Stimulated activated CD8-positive, alpha-beta memory T cell treated with anti-CD3 and anti-CD28 coated beads, Interleukin-4, amount 100 ng/mL, for 1 hour (primary cell): ENCODE measurements at places on chromosomes 7 and 10.

DNA sequence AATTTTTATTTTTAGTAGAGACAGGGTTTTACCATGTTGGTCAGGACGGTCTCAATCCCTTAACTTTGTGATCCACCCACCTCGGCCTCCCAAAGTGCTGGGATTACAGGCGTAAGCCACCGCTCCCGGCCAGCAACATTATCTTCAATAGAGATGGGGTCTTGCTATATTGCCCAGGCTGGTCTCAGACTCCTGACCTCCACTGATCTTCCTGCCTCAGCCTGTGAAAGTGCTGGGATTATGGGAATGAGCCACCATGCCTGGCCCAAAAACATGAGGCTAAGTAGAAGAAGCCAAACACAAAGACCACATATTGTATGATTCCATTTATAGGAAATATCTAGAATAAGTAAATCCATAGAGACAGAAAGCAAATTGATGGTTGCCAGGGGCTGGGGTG is 19.1 kb upstream of the CYTH3 start:
- DNase-seq = no peak

- no peak for DNase-seq
These were observed 29.6 kb downstream of the ANKRD16 start for GRCh38 chr10:5860066-5860465.

DNA sequence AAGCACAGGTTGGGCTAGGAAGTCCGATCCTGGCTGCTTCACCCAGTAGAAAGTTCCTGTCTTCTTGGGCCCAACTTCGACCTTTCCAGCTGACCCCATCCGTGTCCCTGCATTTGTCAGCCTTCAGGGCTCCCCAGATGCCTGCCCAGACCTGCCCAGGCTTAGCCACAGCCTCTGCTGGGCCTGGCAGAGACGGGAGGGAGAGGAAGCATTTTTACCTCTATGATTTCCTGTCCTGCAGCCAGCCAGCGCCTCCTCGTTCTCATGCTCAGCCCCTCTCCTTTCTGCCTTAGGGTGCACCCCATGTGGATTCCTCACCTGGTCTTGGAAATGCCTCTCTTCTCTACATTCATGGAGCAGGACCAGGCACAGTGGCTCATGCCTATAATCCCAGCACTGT is 3.7 kb downstream of the METTL27 start:
- DNase-seq = no peak

- DNase-seq = no peak
These were observed 36.6 kb downstream of the AP3M1 start for GRCh38 chr10:74114041-74114448.

DNA sequence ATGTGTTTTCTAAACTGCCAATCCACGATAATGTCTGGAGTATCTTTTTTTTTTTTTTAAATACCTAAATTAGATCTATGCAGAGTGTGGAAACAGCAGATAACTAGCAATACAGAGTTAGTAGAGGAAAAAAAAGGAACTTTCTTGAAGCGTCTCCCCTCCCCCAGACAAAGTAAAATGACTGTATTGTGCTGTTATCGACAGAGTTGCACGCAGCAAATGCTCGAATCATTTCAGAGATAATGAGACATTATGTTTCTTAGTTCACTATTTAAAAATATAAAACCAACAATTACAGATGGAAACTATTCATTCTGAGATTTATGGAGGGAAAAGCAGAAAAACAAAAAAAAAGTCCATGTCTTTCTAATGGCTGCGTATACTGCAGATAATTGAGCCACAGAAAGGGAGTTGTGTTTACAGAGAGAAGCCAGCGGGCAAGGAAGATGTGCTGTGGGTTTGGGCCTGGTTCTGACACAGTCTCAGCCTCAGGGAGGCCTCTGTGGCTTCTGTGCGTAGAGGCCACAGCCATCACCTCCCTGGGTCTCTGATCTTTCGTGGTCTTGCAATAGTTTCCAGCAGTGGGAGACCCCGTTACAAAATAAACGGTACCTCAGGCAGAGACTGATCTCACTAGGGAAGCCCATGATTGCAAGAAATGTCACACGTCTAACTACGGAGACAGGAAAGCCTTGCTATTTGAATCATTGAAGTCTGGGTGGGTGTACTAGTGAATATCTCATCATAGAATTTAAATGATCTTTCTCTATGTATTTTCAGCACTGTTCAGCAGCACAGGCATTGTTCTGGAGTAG is 19.1 kb upstream of the KLF6 start:
- no peak for DNase-seq

GRCh38 chr7:151891182-151891581 is 14.3 kb upstream of the PRKAG2 start:
- no peak for DNase-seq

DNA sequence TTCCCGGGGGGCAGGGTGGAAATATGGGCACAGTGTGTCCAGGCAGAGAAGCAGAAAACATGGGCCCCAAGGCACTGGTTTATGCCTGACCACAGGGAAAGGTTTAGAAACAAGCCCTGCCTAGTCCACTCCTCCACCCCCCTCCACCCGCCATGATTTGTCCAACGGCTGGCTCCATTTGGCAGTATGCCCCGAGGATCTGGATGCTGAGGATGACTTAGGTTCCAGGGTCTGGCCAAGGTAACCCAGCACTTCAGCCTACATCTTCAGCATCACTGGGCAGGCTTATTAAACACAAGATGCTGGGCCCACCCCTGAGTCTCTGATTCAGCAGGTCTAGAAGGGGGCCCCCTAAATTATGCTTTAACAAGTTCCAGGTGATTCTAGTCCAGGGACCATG is 121.9 kb downstream of the RALA start:
- DNase-seq = no peak

DNA sequence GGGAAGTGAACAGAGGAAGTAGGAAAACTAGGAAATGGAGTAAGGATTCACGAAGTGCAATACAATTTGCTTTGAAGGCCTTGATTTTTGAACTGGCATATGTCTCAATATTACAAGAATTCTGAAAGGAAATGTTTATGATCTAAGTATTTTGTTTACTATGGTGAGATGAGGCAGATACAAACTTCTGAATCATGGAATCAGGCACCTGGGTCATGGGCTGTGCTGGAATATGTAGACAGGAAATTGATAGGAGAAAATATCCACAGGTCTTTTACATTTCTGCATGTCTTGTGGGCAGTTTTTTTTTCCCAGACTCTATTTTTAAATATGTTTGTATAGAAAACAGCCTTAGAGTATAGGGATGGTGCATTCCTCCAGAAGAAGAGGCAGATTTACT is 117.1 kb downstream of the PPP1R3A start:
- no peak for DNase-seq

DNA sequence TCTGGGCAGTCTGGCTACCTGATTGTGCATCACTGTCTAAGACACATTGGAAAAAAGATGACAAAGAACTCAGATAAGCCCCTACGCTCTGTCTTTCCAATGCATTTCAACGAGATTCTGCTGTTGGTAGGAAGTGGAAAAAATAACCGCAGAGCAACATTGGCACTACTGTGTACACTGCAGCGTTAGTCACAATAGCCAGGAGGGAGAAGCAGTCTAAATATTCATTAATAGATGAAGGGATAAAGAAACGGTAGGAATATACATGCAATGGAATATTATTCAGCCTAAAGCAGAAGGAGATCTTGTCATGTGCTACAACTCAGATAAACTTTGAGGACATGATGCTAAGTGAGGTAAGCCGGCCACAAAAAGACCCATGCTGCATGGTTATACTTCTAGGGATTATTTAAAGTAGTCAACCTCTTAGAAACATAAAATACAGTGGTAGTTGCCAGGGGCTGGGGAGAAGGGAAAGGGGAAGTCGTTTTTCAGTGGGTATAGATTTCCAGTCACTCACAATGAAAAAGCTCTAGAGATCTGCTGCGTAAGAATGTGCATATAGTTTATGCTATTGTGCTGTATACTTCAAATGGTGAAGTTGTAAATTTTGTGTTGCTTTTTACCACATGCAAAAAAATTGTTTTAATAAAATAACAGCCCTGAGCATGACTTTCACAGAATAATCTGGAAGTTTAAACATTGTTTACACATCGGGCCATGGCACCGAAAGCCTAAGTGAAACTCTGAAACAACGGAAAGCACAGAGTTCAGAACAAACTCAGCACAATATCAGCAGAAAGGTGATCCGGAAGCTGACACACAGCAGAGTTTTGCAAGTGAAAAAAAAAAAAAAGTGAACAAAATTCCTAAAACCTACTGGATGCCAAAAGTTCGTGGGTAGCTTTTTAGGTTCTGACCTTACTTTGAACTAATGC is 40.1 kb downstream of the ELMO1 start:
- DNase-seq = no peak

GRCh38 chr7:140661124-140661523 is 11.6 kb upstream of the ADCK2 start:
- no peak for DNase-seq

DNA sequence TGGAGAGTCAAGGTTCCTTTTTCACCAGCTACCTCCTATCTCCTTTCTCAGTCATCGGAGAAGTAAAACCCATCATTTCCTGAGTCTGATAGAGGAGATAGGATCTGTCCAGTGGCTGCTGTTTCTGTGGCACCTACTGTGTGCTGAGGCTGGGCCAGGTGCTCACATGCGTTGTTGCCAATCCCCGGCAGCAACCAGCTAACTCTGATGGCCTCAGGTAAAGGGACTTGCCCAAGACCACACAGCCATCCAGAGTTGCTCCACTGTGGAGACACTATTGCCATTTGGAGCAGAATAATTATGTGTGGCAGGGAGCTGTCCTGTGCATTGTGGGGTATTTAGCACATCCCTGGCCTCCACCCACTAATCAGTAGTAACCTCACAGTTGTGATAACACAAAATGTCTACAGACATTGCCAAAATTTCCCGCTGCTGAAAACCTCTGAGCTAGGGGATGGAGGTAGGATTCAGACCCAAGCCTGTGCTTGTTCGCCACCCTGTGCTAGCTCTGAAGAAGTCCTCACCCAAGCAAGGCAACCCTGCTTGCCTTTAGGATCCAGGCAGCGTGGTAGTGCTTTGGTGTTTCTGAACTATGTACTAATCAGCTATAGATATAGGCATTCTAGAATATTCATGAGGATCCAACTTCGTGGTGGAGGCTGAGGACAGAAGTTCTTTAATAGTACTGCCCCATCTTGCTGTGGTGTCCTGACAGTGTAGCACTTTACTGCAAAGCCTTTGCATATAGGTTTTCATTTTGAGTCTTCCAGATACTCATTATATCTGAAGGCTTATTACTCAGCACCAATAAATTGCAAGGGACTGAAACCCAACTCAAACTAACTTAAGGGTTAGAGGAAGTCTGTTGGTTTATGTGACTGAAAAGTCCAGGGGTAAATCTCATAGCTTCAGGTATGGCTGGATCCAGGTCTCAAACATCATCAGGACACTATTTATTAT is 164.6 kb downstream of the GRK5 start:
- DNase-seq = no peak

GRCh38 chr7:40972426-40972825 is 730.5 kb downstream of the INHBA start:
- DNase-seq = no peak

- DNase-seq = no peak
These were observed 110.1 kb downstream of the SNX13 start for GRCh38 chr7:17830206-17830605.

DNA sequence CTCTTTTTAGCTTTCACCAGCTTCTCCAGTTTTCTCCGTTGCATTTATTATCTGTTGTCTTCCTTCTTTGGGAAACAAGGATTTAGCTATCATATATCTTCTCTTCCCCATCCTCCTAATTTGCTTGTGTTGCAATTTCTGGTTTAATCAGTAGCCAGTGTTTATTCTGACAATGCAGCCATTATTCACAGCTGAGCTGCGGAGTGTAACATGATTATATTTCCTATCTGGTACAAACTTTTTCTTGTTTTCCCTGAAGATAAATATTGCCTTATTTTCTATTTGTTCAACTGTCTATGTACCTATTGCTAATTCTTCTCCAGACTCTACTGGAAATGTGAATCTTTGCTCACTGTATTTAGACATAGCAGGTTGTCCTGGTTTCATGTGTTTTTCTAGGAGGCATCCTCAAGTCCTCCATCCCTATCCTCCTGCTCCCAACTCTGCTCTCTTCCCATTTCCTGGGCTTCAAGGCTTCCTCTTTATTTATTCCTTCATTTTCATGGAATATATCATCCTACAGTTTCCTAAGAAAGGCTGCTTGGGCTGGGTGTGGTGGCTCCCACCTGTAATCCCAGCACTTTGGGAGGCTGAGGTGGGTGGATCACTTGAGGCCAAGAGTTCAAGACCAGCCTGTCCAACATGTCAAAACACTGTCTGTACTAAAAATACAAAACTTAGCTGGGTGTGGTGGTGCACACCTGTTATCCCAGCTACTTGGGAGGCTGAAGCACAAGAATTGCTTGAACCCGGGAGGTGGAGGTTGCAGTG is 72.4 kb upstream of the KDM7A start:
- DNase-seq = no peak

DNA sequence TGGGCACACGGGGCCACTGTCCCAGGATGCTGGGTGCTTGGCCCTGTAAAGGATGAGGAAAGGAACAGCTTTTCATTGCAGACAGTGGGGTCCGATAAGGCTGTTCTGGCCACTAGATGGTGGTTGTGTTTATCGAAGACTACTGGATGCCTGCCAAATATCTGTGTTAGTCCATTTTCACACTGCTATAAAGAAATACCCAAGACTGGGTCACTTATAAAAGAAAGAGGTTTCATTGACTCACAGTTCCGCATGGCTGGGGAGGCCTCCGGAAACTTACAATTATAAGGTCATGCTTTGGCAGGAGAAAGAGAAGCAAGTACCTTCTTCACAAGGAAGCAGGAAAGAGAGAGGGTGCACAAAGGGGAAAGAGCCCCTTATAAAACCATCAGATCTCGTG is 32.2 kb upstream of the GARS1 start:
- DNase-seq = no peak

GRCh38 chr7:117424090-117424829 is 3.0 kb downstream of the ASZ1 start:
- DNase-seq = no peak

DNA sequence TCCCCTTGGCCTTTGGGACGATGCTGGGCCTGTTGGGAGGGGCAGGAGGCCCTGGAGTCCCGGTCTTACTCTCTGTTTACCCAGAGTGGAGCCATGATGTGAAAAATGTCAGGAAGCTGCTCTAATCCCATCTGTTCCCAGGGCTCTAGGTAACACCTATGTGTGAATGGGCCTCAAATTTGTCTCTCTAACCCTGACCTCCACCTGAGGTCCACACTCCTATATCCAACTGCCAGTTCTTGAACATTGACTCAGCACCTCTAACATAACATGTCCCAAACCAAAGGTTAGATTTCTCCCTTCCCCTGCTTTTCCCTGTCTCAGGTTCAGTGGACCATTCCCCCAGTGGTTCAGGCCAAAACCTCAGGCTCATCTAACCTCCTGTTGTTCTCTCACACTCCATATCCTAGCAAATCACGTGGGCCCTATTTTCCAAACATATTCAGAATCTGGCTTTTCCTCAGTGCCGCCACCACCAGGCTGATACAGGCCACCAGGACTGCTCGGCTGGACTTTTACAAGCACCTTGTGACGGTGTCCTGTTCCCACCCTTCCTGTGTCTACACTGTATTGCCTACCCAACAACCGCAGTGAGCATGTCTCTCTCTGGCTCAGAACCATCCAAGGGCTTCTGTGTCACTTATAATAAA is 130.6 kb downstream of the ATXN7L1 start:
- DNase-seq = no peak

GRCh38 chr10:117860135-117860534 is 186.6 kb downstream of the RAB11FIP2 start:
- no peak for DNase-seq
